ENCODE measurements at places on chromosomes 7 and 10.

- DNase-seq = no peak
Observed at GRCh38 chr10:25758041-25758457, 176.0 kb upstream of the MYO3A start.

DNA sequence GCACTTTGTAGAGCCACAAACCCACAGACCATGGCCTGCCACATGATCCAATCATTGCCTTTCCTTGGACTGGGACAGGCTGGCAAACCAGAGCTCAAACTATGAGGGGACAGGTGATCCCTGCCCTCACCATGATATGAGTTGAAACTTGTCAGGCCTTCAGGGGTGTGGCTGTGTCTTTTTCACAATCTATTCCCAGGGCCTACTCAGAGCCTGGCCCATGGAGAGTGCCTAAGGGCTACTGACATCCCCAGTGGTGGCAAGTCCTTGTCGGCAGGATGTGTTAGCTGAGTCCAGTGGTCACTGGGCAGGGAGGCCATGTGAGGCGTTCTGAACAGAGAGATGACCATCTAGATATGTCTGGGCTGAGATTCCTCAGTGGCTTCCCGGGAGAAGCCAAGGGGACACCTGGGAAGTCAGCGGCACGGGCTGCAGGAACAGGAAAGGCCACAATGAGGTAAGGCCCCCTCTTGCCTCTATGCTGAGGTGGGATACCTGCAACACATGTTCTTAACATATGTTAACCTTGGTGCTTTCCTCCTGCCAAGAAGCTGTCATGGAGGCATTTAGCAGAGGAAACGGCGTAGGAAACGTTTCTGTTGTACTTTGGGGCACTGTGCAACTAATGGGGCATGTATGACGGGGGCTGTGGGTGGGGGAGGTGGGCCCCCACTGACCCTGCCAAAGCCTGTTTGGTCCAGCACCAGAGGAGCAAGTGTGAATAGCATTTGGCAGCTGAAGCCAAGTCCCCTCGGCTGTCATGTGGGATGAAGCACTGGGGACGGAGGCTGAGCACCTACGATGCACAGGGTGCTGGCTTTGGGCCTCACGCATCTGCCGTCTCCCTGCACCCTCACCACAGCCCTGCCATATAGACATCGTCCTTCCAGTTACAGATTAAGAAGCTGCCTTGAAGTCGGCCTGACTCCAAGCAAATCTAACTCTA lies 384.0 kb downstream of the RPS24 start:
- DNase-seq = no peak

- no peak for DNase-seq
Observed at GRCh38 chr10:96025566-96025965, 17.8 kb upstream of the CCNJ start.

DNA sequence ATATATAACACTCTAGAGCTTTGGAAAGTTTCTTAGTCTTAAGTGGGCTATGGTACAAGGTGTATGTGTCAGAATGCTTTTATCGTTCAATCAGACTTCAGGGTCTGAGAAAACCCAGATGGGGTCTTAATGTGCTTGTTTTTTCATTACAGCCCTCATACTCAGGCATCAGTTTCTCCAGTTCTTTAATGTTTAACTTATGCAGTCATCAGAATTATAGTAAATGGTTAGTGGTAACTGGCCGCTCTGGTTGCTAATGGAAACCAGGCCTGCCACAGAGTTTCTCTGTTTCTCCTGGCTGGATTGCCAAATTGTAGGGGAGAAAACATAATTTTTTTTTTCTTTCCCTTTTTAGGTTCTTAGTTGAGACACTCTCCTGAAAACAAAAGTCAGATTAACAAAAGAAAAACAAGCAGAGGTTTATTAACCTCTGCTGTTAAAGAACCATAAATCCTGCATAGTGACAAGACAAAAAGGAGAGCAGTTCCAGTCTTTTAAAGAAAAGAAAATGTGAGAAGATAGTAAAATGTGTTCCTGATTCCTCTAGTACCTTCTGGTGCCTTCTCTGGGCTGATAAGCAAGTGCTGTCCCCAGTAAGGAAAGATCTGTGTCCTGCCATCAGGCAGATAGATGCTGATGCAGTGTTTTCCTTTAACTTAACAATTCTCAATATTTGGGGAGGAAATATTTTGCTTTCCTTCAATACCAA lies 21.5 kb upstream of the GHITM start:
- no peak for DNase-seq

- peak; percentile 76 for DNase-seq
Observed at GRCh38 chr10:80599424-80599847, 61.7 kb downstream of the SH2D4B start.

GRCh38 chr10:86596266-86596665 lies 58.1 kb upstream of the OPN4 start:
- DNase-seq = no peak

- no peak for DNase-seq
Observed at GRCh38 chr7:18262058-18262457, 233.5 kb upstream of the HDAC9 start.

DNA sequence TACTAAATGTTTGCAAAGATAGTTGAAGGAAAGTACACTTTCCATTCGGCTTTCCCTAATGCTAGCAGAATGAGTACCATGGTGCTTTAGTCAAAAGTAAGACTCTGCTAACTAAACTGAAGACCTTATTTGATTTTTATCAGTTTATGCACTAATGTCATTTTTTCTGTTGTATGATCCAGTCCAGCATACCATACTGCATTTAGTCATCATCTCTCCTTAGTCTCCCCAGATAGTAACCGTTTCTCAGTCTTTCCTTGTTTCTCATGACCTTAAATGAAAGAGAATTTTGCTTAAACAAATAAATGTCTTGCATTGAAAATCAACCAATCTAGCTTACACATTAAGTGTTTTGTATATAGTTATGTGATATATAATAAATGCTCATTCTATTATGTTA lies 529.5 kb upstream of the SEMA3D start:
- DNase-seq = no peak
